Dorsolateral prefrontal cortex (tissue), 122 donors: ENCODE measurements at places on chromosomes 7 and 10. TPM values are rescaled to one million over a fixed set of nuclear protein-coding genes. Genes with fewer than 3 reads are reported as not detected.

The TMEM176A gene
- total RNA-seq: 16.9 TPM

The SHTN1 gene
- total RNA-seq: 115 TPM

The DIP2C gene
- 63.3 TPM for total RNA-seq

The WDR37 gene
- 91.0 TPM for total RNA-seq

The ANKRD2 gene
- total RNA-seq: 3.2 TPM

The SEMA3A gene
- total RNA-seq: 12.6 TPM

The AOC1 gene
- total RNA-seq: not detected

The SFRP5 gene
- 0.82 TPM for total RNA-seq

The TUBGCP2 gene
- 61.7 TPM for total RNA-seq

The PNLIPRP2 gene
- total RNA-seq: not detected

The FAM170B gene
- not detected for total RNA-seq

The PNLIPRP3 gene
- not detected for total RNA-seq

GRCh38 chr7:122515404-122515803 lies 183.5 kb downstream of the RNF133 start:
- DNase-seq: no peak

DNA sequence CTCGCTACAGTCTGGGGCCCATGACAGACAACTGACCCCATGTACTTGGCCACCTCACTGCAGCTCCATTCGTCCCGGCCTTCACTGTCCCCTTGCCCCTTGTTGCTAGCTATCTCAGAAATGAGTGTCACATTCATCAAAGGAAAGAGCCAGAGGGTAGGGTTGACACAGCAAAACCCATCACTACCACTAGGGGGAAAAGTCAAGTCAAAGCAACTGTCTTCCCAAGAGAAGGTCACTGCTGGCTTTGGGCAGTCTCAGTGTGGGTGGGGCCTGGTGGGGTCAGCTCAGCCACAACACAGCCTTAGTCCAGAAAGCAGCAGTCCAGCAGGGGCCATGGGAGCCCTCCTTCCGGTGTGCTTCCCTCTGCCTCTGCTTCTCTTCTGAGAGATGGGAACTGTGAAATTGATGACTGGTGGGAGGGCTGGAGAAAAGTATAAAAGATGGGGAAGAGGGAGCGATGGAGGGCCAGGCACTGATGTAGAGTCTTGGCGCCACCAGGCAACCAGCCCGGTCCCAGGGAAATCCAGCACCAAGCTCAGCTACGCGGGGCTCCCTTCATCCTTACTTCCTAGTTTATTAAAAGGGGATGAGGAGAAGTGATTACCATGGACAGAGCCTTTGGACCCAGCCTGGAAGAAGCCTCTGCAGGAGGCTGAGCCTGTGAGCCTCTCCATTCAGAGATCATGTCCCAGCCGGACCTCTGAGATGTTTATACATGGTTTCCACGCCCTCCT lies 58.0 kb downstream of the PLXNA4 start:
- DNase-seq: no peak

- no peak for DNase-seq
Observed at GRCh38 chr7:6256677-6257535, 15.5 kb downstream of the CYTH3 start.

GRCh38 chr7:156578578-156578940 lies 62.0 kb upstream of the RNF32 start:
- DNase-seq: no peak

DNA sequence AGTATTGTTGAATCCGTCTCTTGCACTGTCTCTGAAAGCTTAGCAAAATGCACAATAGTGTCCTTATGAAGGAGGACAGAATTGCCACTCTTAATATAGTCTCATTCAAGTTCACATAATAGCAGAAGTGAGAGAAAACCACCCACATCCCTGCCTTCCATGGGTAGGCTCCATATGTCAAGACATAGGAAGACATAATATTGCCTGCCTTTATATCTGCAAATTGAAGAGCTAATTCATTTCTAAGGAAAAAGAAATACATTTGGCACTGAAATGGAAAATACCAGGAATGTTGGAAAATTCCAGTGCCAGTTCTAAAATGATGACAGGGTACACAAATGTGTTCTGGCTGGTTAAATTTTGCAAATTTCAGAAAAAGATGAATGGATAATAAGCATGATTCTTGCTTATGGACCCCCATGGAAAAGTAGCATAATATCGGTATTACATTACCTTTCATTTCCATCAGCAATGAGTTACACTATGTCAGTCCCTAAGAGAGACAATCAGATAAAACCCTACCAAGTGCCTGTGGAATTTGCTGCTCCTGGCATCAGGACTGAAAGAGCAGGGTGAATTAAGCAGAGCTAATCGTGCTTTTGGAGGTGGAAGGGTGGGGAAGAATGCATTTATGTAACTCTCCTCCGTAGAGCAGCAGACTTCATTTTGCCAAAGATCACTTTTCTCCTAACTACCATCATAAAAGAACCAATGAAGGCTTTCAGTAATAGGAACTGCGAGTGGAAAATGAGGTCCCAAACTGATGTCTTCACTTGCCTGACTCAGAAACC lies 312.6 kb downstream of the FGFR2 start:
- no peak for DNase-seq

DNA sequence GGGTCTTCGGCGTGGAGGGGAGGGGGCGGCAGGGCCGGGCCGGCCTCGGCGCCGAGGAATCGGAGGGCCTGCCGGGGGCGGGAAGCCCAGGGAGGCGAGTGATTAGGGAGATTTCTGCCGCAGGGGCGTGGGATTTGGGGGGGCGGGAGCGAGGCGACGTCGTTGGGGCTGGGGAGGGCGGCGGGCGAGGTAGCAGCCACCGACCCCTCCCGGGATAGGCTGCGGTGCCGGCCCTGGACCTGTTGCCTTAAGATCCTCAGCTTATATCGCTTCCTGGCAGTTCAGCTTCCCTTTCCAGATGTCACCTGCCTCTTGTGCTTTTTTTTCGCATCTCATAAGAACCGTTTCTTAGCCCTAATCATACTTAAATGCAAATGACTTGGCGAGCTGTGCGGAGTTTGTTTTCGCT lies 655 bp downstream of the LMTK2 start:
- DNase-seq: no peak

DNA sequence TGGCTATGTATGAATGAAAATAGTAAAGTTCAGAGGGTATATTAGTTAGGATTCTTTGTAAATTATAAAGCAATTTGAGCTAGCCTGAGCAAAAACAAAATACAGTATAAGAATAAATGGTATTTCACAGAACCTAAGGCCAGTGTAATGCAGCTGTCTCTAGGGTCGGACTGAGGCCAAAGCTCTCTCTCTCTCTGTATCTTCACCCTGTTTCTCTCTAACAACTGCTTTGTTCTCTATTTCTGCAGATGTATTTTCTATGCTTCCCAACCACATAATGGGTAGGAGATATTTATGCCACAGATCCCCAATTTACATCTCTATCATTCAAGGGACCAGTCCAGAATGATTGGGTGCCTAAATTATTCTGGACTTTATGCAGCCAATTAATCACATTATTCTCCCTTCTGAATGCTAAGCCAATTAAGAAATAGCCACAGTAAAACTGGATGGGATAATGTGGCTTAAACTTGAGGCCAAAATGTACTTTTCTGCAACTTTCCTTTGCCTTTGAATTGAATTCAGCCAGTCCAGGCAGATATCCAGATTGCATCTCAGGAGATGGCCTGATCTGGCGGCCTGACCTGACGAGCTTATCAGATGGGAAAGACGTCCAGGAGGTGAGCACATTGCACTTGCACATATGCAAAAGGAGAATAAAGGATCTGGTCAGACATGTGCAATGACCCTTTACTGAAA lies 24.6 kb upstream of the IMMP2L start:
- no peak for DNase-seq

DNA sequence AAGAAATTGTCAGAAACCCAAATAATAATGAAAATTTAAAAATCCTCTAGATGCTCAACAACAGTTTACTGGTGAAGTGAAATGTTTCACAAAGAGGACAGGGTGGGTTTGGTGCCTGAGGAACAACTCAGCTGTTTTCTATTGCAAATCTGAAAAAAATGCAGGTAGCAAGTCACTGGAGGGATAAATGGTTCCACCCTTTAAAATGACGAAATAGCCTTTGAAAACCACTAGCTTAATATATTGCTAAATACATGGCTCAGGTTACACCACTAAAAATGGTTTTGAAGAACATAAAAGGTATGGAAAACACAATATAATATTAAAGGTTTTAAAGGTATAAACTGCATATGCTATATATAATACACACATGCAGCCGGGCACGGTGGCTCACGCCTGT lies 69.5 kb downstream of the LMBR1 start:
- no peak for DNase-seq

GRCh38 chr10:44947371-44948152 lies 12.0 kb upstream of the RASSF4 start:
- no peak for DNase-seq

GRCh38 chr10:132039371-132039770 lies 26.4 kb upstream of the JAKMIP3 start:
- DNase-seq: no peak

- DNase-seq: no peak
Observed at GRCh38 chr7:138822867-138823535, 25.0 kb upstream of the ATP6V0A4 start.

- no peak for DNase-seq
Observed at GRCh38 chr10:112227331-112227987, 43.9 kb upstream of the GPAM start.

DNA sequence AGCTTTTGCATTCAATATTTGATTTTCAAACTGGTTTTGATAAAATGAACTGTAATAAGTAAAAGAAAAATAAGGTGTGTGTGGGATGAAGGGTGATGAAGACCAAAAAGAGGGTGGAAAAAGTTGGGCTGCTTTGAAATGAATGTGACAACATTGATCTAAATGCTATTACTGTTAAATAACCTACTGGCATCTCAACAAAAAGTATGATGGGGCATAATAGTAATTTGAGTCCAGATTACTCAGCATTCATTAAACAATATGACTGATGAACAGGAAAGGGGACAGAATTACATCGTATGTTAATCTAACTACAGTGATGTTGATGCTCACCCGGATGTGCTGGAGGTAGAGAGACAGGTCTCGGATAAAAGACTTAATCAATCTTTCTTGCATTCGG lies 112.2 kb downstream of the ABCC2 start:
- DNase-seq: no peak

DNA sequence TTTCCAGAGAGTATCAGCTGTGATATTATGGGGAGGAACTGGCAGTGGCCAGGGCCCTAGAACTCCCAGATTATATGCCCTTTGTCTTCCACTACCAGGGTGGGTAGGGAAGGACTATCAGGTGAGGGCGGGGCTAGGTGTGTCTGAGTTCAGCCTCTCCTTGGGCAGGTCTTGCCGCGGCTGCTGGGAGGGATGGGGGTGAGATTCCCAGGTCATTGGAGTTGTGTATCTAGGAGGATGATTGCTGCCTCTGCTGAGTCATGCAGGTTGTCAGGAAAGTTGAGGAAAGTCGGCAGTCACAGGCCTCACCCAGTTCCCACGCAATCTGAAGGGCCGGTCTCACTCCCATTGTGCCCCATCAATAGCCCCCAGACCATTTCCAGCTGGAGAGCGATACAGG lies 185.2 kb downstream of the DKK1 start:
- no peak for DNase-seq

- DNase-seq: no peak
Observed at GRCh38 chr10:104650072-104650471, 9.0 kb downstream of the SORCS3 start.

DNA sequence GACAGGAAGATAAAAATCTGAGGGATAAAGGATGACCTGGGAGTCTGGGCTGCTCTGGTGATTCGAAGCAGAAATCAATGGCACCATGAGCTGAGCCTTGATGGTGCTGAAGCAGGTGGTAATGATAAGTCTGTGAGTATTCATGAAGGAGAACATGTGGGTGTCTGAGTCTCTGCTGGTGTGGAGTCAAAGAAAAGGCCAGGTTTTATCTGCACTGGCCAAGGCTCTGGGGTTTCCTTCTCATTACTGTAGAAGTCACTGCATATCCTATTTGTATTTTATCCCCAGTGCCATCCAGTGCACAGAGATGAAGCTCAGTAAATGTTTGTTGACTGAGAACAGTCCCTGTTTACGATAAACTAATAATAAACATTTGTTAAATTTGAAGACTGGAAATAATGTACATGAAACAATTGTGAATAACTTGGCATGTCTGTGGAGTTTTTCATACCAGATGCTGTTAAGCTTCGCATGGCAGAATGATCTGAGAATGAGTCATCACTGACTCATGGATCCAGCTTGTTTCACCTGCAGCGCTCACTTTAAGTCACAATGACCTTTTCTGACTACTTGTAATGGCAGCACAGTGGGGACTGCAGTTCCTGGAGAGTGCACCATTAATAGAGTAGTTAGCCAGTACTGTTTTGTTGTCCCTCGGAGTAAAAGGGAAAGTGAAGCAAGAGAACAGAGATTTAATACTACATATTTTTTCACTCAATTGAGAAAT lies 538.5 kb downstream of the HTR7 start:
- no peak for DNase-seq

GRCh38 chr10:22893781-22894180 lies 34.1 kb upstream of the ARMC3 start:
- DNase-seq: no peak

GRCh38 chr7:94710256-94710655 lies 54.3 kb upstream of the SGCE start:
- DNase-seq: no peak

DNA sequence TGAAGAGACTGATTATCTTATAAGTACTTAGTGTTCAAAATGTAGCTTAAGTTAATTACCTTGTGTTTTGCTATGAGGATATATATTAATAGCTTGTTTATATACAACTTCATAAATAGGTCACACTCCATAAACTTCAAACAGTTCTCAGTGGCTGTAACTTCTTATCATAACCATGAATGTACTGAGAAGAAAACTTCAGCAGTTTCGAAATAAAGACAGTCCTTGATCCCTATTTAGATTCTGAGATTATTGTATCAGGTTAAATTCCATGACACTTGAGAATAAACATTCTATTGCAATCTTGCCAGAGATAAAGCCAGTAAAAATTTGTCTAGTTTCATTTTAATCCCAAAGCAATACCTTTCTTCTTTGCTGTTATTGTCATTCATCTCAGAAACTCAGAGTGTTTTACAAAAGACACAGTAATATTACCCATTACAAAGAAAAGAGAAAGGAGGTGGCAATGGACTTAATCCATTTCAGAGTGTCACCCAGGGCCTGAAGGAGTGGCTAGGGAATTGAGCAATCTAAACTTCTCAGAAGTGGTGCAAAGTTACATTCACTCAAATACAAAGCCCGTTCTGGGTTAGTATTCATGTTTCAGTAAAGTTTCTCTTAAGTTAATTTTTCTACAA lies 403.6 kb downstream of the SEMA3D start:
- DNase-seq: no peak

GRCh38 chr10:15642095-15642494 lies 77.6 kb downstream of the ITGA8 start:
- no peak for DNase-seq

GRCh38 chr10:125868372-125868975 lies 12.6 kb downstream of the DHX32 start:
- DNase-seq: no peak

GRCh38 chr7:100835903-100836811 lies 8.8 kb upstream of the EPHB4 start:
- DNase-seq: no peak
